ENCODE measurements at places on chromosomes 6 and 20. TPM values are rescaled to one million over a fixed set of nuclear protein-coding genes. Genes with fewer than 3 reads are reported as not detected.

NHLRC1 gene
- not detected for total RNA-seq

GRCh38 chr6:170129691-170130171 is 161.1 kb downstream of the DLL1 start:
- peak; percentile 68 for DNase-seq

GRCh38 chr6:168157272-168158212 is 78.5 kb upstream of the FRMD1 start:
- peak; percentile 61 for DNase-seq

- DNase-seq, result no peak
Measured at GRCh38 chr20:46583411-46584214, 33.2 kb upstream of the OCSTAMP start.

DNA sequence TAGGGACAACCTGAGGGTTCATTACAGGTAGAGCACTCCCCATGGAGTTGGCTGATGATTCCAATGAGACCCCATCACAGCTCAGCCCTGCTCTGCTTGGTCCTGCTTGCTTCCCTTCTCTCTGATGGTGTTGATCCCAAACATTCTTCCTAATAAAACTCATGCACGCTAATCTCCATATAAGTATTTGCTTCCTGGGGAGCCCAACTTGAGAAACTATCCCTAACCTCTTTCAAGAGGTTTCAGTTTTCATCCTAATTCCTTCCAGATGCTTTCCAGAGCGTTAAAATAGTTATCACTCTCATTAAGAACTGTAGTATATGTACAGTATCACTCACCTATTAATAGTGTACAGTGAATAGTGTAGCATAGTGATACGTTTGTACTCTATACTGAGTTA is 68.1 kb downstream of the EPHA7 start:
- no peak for DNase-seq

GPR6 gene
- not detected for total RNA-seq

DNA sequence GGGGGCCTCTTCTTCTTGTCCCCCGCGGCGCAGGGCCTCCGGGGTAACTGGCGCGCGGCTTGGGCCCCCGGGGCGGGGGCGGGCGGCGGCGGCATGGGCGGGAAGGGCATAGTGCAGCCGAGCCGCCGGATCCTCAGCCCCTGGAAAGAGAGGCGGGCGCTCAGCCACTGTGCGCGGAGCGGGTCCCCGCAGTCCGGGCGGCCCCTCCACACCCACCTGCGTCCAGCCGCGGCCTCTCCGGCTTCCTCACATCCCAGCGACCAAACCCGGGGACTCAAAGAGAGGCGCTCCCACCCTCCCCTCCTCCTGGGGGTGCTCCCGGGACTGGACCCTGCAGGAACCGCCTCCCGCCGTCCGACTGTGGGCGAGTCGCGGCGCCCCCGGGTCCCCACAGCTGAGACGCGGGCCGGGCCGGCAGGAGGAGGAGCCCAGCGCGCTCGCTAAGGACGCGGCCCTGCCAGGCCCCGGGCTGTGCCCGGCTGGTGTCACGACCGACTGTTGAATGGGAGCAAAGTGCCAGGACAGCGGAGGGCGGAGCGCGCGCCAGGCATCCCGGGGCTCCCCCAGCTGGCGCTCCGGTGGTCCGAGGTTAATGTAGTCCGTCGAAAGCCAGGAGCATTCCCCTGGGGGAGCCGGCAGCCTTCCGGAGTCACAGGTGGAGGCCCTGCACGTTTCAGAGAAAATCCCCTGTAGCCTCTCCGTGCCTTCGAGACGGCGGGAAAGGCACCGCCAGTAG is at the start of gene PRR18:
PRR18 (minus strand) TSS at position 360 of the 736 bp plus-strand sequence; CDS start at position 110, 250 bp downstream.
- no peak for DNase-seq

SCAF8 gene
- 41.0 TPM for total RNA-seq

RRP36 gene
- total RNA-seq, result 80.4 TPM

GRCh38 chr6:40986921-40987819 is 51.9 kb downstream of the UNC5CL start:
- DNase-seq, result no peak

DNA sequence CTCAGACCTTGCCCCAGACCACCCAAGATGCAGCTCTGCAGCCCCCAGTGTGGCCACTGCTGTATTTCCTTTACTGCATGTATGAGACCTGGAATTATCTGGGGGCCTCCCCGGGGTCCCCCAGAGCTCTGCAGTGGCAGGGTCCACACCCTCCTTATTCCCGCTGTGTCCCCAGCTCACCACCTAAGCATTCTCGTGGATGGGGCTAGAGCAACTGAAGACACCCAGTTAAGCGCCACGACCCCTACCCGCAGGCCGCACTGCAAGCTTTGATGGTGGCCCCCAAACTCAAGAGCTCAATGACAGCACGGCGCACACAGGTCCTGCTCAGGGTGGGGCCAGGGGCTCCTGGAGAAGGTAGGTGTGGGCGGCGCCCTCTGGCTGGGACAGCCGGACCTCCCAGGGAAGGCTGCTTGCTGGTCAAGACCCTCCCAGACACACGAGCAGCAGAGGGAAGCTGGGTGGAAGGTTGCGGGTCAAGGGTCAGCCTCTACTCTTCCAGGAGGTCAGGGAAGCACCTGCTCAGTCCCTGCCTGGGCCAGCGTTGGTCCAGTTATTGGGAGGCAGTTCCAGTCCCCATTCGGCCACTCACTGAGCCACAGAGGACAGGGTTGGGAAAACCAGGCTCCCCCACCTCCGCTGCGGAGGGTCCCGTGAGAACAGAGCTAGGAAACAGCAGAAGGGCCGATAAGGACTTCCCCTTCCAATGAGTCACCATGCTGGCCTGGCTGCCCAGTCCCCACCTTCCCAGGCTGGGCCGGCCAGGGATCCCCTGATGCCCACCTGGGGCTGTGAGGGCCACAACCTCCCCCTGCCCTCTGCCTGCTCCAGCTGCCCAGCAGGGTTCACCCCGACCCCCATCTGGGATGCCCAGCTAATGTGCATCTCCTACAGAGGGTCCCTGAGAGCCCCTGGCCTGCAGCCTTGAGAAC is 2.9 kb downstream of the LAMA5 start:
- peak; percentile 36 for DNase-seq

DNA sequence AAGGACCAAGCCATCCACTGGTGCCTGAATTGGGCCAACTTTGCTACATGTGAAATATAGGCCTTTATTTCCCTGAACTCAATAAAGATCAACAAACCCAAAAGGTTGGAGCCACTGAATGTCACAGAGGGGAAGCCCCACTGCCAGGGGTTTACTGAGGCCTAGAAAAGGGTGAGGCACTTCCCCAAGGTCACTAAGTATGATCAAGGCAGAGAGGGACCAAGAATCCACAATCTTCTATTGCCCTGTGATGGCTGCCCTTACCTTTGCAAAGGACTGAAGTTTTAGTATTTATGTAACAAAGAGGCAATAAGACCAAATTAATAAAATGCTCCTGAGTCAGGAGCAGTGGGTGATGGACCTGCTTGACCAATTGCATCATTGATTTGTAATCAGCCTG is 18.0 kb downstream of the TREM1 start:
- no peak for DNase-seq

- DNase-seq, result no peak
Measured at GRCh38 chr6:33769248-33769821, 19.6 kb downstream of the LEMD2 start.

DNA sequence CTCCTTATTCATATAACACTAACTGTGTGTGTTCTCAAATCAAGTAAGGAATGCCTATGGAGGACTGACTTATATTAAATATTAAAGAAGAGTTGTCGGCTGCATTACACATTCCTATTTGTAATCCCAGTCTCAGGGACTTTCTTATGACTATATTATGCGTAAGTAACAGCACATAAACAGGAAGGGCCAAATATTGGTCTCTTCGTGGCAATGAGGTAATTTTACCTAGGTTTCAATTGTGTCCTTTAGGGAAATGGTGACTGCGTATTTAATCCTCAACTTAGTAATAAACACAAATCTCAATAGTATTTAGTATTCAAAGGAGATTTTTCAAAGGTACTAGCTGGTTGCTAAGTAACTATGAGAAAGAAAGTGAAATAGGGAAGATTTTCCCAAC is 22.8 kb upstream of the EPM2A start:
- no peak for DNase-seq

TP53INP2 gene
- total RNA-seq, result 1.8 TPM

PFDN6 gene
- 54.7 TPM for total RNA-seq

DNA sequence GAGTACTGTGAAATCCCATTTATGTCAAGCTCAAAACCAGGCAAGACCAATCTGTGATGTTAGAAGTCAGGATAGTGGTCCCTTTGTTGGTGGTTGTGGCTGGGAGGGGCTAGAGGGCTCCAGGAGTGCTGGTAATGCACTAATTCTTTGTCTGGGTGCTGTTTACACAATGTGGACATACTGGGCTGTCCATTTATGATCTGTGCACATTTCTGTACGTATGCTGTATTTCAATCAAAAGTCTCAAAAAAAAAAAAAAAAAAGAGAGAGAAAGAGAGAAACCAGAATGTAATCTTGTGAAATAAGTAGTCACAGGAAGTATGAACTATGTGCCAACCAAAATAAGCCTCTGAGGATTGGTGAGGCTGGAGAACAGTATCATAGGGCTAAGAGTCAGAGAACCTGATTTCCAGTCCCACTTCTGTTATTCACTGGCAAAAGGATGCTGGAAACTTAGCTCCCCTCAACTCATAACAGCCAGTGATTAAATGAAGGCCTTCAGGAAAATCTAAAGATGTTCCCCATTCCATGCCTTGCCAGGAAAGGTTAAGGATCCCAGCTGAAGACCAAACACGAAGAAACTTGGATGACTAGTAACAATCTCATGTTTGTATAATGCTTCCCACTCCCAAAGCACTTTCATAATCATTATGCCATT is 19.6 kb upstream of the TRAM2 start:
- DNase-seq, result peak; percentile 71

- DNase-seq, result no peak
Measured at GRCh38 chr20:31919410-31920155, 32.3 kb downstream of the PDRG1 start.

DNA sequence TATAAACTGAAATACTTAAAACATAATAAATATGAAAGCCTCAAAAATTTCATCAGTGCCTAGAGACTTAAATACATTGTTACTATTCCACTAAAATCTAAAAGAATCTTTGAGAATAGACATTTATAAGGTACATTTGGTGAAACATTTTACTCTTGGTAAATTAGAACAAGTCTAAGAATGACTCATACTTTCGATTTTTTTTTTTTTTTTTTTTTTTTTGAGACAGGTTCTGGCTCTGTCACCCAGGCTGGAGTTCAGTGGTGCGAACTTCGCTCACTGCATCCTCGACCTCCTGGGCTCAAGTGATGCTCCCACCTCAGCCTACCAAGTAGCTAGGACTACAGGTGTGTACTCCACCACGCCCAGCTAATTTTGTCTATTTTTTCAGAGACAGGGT is 6.4 kb downstream of the FUCA2 start:
- no peak for DNase-seq

DNA sequence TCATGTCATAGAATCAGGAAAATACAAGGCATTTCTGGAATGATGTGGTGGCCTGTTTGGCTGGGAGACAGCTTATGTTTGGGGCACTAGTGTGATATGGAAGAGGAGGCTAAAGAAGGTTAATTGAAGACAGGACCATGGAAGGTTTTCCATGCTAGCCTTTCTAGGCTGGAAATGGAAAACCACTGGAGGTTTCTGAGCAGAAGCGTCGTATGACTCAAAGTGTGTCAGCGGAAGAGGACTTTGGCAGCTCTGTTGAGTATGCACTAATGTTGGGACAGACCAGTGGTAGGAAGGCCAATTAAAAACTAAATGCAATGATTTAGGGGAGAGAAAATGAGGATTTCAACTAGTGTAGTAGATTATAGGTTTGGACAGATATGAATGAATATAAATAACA is 413.1 kb downstream of the PLCB1 start:
- peak; percentile 9 for DNase-seq

DNA sequence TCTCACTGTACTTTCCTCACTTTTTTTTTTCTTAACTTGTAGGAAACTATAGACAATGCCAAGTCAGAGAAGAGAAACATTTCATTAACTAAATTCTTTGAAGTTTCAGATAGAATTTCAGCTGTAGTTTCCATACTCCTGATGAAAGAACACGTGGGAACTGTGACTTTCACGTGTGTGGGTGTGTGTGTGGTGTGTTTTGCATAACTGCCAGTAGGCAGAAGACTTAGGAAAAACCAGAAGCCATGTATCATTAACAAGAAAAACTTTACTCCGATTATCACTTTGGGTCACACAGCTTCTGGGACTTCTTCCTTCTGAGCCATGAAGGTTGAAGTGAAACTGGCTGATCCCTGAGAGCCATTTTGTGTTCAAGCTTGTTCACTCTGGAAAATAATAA is 483.3 kb downstream of the TFAP2B start:
- no peak for DNase-seq

DNA sequence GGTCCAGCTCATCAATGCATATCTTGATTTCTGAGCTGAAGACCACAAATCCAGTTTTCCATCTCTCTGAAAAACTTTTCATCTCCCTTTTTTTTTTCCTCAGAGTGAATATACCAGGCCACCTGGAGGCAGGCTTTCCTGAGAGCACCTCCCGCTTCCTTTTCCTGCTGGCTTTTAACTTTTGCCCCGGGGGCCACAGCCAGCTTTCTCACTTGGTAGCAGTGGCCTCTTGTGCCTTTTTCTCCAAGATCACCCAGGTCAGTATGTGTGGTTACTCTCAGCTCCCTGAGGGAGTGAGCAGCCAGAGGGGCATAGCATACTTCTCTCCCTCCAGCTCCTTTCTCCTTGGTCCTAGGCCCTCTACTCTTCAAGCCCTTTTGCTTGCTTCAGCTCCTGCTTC is at the start of gene BTN1A1:
BTN1A1 (plus strand) TSS at position 202 of the 400 bp plus-strand sequence. CDS start 984 bp downstream, outside the sequence.
- DNase-seq, result no peak

DNA sequence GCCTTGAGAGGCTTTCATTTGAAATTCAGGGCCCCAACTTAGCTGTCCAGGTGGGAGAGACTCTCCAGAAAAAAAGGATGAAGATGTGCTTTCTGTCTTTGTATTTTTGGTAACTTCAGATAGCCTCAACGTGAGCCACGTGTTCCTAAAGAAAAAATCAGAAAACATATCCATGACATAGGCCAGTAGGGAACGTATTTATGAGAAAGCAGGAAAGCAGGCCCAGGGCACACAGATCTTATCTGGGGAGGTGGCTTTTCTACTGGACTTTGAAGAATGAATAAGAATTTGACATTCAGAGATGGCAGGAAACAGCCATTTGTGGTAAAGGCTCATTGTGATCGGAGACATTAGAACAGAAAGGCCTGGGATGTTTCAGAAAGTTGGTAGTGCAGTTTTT is 21.2 kb upstream of the EXOC2 start:
- DNase-seq, result no peak

VGLL2 gene
- total RNA-seq, result not detected

DNA sequence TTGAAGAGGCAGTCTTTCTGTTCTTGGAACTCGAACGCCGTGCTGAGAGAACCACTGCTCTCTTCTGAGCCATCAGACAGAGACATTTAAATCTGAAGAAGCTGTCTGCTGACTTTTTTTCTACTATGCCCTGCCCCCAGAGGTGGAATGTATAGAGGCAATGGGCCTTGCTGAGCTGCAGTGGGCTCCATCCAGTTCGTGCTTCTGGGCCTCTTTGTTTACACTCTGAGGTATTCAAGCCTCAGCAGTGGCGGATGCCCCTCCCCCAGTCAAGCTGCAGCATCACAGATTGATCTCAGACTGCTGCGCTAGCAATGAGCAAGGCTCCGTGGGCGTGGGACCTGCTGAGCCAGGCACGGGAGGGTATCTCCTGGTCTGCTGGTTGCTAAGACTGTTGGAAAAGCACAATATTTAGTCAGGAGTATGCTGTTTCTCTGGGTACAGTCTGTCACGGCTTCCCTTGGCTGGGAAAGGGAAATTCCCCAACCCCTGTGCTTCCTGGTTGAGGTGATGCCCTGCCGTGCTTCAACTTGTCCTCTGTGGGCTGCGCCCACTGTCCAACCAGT is 526.8 kb downstream of the CD109 start:
- no peak for DNase-seq

- DNase-seq, result no peak
Measured at GRCh38 chr6:82372656-82373055, 9.0 kb downstream of the TPBG start.
